ENCODE measurements at places on chromosomes 1 and 21.

GRCh38 chr21:28358702-28359101 is 634.0 kb downstream of the LTN1 start:
- DNase-seq, result no peak

- DNase-seq, result no peak
Measured at GRCh38 chr1:173137107-173137706, 69.9 kb downstream of the TNFSF4 start.

- DNase-seq, result peak; percentile 42
Measured at GRCh38 chr1:200877839-200878551, 5.2 kb downstream of the GPR25 start.

- DNase-seq, result no peak
Measured at GRCh38 chr21:44526096-44526997, 13.6 kb downstream of the KRTAP10-1 start.

- no peak for DNase-seq
Measured at GRCh38 chr1:85319931-85320330, 43.5 kb upstream of the BCL10 start.

DNA sequence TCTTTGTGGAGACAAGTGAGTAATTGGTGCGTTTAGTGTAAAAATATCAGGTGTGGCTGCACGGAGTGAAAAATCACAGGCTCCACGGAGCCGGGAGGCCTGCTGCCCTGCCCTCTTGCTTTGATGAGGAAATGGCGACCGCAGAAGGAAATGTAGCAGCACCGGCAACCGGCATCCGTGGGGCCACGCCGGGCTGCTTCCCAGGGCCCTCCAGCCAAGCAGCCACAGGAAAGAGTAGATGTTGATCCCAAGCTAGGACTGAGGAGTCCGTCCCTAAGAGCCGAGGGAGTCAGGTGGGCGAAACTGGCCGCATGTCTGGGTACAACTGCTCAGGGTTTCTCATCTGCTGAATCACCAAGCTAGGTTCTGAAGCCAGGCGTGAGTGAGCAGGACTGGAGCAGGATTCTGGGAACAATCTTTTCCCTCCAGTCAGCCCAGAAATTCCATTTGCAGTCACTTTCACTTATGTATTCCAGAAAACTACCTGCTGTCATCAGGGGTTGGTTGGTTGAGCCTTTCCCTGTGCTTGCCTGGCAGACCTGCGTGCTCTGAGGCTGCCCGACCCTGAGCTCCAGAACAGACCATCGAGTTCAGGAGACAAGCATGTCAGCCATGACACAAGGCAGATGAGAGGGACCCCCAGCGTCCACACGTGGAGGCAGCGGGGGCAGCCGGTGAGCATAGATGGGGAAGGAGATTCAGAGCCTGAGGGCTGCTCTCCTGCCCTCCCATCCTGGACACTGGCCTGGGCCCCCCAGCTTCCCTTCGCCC is 5.8 kb upstream of the ITGB2 start:
- peak; percentile 60 for DNase-seq

GRCh38 chr1:19678931-19679453 is 14.3 kb downstream of the HTR6 start:
- no peak for DNase-seq

GRCh38 chr1:31105646-31106045 is 40.1 kb upstream of the PUM1 start:
- DNase-seq, result no peak

- DNase-seq, result no peak
Measured at GRCh38 chr1:210857146-210857663, 276.7 kb downstream of the KCNH1 start.

GRCh38 chr1:177333936-177334595 is 163.3 kb downstream of the BRINP2 start:
- DNase-seq, result no peak

DNA sequence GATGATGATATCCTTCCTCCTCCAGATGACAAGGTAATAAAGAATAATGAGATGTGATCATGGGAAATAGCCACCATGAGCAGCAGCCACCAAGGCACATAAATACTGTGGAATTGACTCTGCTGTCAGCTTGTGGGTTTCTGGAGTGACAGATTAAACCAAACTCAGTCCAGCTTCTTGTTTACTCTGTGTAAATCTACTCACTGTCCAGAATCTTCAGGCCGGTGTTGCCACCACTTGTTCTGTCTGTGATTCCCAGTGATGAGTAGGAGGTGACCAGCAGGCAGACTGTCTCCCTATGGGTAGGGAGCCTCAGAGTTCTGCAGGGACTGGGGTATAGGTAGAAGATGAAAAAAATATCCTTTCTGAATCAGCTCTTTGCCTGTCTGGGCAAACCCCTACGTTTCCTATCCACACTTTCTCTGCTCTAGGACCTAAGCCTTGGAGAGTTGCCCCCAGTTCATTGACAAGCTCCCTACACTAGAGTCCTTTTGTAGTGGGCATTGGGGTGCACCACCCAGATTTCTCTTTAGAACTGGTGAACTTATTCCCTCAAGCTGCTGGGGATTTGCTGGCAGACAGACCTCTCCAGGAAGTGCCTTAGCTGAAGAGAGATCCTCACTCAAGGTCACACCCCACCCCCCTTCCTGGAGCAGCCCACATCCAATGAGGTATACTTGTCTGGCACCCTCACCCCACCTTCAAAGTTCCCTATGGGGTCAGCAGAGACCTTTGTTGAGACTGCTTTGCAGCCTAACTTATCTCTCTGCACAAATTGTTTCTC is 47.6 kb downstream of the ATP1A1 start:
- DNase-seq, result no peak

- no peak for DNase-seq
Measured at GRCh38 chr1:16205891-16206546, 6.4 kb downstream of the ARHGEF19 start.

DNA sequence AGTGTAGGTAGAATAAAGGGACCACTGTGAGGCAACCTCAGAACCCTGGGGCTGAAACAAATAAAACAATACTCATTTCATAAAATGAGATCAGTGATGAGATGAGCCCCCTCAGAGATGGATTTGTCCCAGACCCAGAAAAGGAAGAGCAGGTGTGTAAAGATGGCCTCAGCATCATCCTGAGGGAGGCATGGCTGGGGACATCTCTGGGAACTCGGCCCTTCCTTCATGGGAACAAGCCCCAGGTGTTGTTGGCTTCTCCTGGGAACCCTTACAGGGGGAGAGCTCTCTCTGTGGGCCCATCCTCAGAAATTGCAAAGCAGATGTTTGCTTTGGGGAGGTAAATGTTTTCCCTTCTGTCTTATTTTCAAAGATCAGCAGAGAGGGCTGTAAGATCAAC is 133.2 kb upstream of the USP24 start:
- no peak for DNase-seq

GRCh38 chr1:46131093-46131492 is 1.3 kb downstream of the PIK3R3 start:
- DNase-seq, result no peak

GRCh38 chr1:198361237-198361767 is 179.2 kb downstream of the ATP6V1G3 start:
- DNase-seq, result no peak

DNA sequence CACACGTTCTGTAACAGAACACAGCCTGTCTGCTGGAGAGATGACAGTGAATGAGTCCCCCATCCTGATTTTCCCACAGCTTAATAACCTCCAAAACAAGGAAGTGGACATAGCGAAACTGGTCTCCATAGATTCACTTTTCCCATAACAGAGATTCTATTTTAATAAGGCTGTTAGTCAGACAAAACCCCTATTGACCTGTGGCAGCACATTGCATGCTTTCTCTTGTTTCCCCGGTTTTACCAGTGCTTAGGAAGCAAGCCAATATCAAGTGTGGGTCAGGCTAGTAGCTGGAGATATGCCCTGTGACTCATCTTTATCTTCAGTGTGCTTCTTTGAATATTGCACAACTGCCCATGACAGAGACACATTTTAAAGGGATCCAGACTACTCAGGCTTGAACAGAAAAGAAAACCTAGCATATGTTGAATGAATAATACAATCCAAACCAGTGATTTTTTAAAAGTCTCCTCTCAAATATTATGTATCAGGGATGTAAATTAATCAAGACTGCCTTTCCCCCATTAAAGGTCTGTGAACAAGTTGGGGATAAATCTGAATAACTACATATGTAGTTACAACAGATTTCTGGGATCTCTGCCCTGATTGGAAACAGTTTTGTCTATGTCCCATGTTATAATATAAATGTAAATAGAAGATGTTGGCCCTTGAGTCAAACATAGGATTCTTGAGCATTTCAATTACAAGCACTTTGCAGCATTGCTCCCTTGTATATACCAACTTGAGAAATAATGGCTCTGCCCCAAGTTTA is 11.9 kb upstream of the CLDN8 start:
- DNase-seq, result no peak

GRCh38 chr1:57112148-57112547 is 146.3 kb upstream of the C8B start:
- no peak for DNase-seq

DNA sequence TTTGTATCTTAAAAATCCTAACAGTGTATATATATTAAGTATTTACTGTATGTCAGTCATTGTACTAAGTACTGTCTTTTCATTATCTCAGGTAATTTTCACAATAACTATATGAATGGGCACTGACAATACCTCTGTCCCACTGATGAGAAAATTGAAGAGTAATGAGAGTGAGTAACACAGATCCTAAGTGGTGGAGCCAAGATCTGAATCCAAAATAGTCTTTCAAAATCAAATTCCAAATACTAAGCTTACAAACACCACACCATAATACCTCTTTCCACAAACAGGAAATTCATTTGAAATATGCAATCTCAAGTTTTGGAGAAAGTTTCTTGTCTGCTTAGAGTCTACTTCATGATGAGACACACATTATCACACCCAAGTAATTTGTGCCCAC is 105.9 kb upstream of the EDEM3 start:
- DNase-seq, result no peak

DNA sequence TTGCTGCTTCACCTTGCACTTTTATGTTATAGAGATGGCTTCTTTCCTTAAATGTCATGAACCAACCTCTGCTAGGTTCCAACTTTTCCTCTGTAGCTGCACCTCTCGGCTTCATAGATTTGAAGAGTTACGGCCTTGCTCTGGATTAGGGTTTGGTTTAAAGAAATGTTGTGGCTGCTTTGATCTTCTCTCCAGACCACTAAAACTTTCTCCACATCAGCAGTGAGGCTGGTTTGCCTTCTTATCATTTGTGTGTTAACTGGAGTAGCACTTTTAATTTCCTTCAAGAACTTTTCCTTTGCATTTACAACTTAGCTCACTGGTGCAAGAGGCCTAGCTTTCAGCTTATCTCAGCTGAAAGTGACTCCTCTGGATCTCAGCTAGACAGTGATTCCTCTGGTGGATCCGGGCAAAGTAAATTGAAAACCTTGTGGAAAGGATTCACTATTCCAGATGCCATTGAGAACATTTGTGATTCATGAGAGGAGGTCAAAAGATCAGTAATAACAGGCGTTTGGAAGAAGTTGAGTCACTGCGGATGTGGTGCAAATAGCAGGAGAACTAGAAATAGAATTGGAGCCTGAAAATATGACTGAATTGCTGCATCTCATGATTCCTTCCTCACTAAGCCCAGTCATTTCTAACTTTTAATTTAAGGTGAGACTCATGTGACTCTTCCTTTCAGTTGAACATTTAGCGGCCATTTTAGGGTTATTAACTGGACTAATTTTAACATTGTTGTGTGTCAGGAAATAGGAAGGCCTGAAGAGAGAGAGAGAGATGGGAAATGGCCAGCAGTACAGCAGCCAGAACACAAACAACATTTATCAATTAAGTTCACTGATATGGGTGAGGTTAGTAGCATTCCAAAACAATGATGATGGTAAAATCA is 16.2 kb upstream of the RGS1 start:
- DNase-seq, result no peak

DNA sequence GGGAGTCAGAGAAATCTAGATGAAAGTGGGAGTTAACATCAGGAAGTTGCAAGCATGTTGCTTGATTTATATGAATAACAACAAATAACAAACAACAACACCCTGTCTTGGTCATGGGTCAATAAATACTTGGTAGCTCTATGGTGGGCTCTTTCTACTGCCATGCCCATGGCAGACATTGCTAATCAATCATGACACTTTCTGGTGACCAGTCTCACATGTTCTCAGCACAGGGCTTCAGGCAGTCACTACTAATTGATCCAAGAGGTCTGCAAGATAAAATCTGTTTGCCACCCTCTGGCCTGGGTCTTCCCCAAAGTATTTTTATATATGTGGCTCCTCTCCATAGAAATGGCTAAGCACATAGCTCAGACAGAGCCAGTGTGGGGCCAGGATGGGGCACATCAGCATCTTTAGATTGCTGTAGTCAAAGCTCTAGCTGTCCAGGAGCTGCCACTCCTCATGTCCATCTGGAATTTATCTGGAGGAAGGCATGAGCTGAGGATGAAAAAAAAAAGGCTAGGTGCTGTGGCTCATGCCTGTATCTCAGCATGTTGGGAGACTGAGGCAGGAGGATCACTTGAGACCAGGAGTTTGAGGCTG is 51.2 kb downstream of the STUM start:
- no peak for DNase-seq

GRCh38 chr1:197100677-197101076 is 33.6 kb upstream of the F13B start:
- DNase-seq, result no peak

DNA sequence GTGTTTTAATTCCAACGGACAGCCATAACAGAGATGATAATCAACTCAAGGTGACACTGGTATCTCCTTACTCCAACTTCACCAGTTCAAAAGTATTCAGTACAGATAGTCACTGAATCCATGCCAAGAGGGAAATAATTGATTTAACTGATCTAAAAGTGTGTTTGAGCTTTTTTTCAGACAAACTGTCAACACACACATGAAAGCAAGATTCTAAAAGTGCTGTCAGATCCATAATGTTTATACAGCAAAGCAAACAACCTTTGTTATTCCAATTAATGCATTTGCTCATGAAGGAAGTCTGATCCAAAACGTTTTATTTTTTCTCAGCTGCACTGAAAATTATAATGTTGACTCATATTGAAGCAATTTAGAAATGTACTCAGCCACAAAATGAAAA is 5.9 kb upstream of the PRKAA2 start:
- no peak for DNase-seq

GRCh38 chr1:41144285-41144684 is 97.8 kb downstream of the SCMH1 start:
- no peak for DNase-seq

- no peak for DNase-seq
Measured at GRCh38 chr21:33924766-33925100, 9.1 kb upstream of the ATP5PO start.

DNA sequence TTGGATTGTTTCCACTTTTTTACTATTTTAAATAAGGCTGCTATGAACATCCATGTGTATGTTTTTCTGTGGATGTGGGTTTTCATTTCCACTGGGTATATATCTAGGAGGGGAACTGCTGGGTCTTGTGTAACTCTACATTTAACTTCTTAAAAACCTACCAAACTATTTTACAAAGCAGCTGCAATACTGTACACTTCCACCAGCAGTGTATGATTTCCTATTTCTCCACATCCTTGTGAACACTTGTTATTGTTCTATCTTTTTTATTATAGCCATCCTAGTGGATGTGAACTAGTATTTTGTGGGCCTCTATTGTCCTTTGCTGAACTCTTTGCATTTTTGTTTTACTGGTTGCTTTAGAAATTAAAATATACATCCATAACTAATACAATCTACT is 33.4 kb downstream of the DIPK1A start:
- no peak for DNase-seq
